ENCODE measurements at places on chromosomes 1 and 21.

- DNase-seq: no peak
These were observed 7.0 kb upstream of the TRIM45 start for GRCh38 chr1:117128323-117129079.

DNA sequence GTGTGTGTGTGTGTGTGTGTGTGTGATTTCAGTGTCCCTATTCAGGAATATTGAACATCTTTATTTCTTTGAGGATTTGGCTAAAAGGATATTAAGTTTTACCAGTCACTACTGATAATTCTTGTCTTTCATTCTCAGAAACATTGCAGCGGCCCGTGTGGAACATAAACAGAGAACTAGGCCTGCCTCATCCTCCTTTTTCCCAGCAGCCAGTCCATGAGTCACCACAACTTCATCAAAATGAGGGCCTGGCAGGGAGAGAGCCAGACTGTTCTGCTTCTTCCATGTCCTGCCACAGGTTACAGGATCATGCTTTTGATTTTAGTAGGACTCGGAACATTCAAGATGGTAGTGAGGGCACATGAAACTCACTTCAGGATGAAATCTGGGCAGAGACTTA lies 50.7 kb downstream of the LRIG2 start:
- no peak for DNase-seq

DNA sequence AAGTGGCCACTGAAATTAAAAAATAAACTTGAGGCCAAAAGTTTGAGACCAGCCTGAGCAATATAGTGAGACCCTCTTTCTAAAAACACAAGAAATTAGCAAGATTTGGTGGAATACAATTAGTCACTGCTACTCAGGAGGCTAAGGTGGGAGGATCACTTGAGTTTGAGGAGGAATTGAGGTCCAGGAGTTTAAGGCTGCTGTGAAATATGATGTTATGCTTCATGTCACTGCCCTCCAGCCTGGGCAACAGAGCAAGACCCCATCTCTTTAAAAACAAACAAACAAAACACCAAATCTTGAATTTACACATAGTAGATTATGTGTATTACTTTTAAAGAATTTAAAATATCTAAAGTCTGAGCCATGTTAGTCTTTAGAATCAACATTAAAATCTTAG lies 6.3 kb upstream of the FNBP1L start:
- no peak for DNase-seq

GRCh38 chr1:21325231-21325718 lies 35.0 kb upstream of the ECE1 start:
- DNase-seq: no peak

DNA sequence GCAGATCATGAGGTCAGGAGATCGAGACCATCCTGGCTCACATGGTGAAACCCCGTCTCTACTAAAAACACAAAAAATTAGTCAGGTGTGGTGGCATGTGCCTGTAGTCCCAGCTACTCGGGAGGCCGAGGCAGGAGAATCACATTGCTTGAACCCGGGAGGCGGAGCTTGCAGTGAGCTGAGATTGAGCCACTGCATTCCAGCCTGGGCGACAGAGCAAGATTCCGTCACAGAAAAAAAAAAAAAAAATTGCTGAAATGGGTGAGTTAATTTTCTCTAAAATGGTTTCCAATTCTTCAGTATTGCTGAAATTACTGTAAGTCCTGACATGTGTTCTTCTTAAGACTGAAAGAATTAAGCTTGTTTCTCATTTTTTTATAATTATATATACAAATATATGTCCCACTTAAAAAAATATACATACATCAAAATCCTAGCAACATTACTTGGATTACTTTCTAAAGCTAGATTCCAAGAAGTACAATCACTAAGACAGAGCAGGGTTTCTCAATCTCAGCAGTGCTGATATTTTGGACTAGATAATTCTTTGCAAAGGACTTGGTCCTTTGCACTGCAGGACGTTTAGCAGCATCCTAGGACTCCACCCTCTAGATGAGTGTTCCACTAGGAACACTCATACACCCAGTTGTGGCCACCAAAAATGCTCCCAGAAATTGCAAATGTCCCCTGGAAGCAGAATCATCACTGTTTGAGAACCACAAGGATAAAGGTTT lies 24.8 kb downstream of the ZNHIT6 start:
- DNase-seq: no peak

GRCh38 chr1:59025898-59026426 lies 242.1 kb upstream of the JUN start:
- DNase-seq: no peak

DNA sequence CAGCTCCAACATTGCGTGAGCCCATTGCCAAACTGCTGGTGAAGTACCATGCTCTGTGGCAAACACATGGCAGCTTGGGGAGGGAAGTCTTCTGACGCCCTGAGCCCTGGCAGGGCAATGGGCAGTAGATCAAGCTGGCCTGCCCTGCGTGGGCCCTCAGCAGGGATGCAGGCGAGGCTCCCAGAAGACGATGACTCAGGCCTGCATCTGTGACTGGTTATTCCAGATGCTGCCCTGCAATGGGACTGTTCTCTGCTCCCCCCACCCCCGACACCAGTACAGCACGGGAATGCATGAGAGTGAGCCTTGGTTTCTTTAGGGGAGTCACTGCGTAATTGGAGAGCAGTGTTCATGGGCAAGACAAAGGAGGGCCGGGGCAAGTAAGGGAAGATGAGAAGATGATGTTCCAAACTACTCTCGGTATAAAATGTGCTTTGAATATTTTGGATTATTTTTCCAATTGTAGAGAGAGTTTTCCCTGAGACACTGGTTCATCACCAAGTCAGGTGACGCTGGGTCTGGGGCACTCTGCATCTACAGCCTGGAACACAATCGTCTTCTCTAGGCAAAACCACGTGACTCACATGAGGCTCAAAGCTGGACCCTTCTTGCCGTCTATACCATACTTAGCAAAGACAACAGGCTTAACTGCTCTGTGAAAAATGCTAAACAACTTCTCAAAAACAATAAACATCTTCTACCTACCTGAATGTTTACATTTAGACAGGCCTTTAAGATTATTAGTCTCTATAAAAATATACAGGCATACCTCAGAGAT lies 9.0 kb upstream of the C1orf198 start:
- no peak for DNase-seq

DNA sequence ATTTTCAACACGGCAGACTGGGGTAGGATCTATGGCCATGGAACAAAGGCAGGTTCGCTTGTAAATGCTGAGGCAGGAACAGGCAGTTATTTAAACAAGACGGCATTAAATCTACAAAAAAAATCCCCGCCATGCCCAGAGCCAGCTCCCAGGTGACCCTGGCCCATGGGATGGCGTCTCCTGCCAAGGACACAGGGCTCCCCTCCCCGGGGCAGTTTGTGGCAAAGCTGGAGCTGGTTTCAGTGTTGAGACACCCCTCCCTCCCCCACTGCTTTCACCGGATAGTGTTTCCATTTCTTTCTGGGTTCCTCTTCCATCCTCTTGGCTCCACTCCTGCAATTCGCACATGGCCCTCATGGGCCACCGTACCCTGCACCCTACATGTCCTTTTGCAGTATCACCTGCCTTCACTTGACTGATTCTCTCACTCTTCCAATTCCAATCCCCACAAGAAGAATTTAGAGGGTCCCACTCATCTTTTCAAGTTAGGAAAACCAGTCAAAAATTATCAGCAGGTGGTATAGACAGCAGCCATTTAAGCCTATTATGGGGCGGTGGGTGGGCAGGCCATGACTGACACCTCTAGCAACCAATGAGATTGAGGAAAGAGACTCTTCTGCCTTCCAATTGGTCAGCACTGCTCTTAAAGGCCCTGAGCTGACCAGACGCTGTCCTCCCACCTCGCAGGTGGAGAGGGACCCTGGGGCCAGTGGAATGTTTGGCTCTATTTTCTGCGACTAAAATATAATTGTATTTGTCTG lies 52.0 kb downstream of the OLIG1 start:
- no peak for DNase-seq

DNA sequence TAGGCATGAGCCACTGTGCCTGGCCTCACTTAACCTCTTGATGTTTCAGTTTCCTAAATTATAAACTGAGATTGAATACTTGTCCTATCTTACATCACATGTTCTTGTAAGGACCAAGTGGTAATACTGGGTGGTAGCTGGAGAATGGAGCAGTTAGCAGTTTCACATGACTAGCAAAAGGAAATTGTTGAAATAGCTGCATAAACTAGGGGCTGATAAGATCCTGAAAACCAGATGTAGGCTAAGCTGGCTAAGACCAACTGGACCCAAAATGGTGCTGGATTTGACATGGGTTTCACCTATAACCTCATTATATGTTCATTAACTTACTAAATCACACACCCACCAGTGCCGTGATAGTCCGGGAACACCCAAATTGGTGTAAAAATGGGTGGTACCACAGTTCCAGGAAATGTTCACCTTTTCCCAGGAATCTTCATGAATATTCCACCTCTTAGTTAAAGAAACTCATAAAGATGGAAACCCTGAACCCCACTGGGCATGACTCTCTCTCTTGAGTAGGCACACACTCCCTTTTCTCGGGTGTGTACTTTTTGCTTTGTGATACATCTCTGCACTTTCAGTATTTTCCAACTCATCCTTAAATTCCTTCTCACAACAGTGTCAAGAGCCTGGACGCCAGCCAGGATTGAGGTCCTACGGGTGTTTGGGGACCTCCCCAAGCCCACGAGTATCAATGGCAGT lies at the start of gene PAPPA2:
Gene PAPPA2 (plus strand): TSS at position 502 of the 705 bp plus-strand sequence. CDS start 93,148 bp downstream, outside the sequence.
- DNase-seq: no peak

- no peak for DNase-seq
These were observed 189.4 kb upstream of the FGGY start for GRCh38 chr1:59107516-59107915.

DNA sequence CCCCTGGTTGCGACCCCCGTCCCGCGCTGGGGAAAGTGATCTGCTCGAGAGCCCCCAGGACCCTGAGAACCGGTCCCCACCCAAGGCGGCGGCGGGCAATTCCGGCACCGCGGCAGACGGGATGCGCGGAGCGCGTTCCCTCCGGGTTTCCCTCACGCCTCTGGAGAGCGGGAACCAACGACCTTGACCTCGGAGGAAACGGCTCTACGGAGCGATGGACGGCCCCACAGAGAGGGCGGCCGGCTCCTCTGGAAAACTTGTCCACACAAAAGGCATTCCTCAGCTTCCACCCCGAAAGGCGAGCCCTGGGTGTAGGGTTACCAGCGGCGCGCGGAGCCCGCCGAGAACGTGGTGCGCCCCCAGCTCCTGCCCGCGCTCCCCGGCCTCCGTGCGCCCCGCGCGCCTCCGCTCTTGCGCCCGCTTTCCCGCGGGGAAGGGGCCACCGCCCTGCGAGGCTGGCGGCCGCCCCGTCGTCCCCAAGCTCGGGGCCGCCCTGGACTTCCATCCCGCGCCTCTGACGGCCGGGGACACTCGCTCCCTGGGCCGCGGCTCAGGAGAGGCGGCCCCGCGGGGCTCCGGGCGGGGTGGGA lies 391 bp upstream of the KIAA1614 start:
- DNase-seq: no peak

GRCh38 chr1:180249725-180250498 lies 19.8 kb downstream of the LHX4 start:
- no peak for DNase-seq

DNA sequence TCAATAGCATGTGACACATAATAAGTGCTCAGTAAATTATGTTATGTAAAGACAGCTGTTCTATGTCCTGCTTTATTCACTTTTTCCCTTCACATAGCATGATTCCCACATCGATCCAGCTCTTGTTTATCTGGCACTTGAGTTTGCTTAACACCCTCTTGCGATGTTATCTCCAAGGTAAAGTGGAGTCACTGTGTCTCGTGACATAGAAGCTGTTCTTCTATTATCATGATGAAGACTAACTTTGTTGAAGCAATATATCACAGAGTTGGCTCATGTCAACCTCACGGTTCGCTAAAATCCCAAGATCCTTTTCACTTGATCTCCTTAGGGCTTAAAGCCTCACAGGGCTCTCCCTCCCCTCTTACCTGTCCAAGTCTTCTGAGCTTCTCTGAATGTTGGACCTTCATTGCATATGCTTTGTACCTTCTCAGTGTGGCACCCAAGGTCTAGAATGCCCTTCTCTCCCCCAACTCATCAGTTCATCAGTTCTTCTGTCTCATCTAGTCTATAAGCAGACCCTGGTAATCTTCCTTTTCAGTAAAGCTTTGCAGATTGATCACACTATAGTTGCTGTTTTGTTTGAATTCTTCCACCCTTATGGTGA lies 38.0 kb downstream of the PLXNA2 start:
- DNase-seq: no peak

GRCh38 chr1:205382561-205382960 lies 25.8 kb upstream of the KLHDC8A start:
- no peak for DNase-seq

DNA sequence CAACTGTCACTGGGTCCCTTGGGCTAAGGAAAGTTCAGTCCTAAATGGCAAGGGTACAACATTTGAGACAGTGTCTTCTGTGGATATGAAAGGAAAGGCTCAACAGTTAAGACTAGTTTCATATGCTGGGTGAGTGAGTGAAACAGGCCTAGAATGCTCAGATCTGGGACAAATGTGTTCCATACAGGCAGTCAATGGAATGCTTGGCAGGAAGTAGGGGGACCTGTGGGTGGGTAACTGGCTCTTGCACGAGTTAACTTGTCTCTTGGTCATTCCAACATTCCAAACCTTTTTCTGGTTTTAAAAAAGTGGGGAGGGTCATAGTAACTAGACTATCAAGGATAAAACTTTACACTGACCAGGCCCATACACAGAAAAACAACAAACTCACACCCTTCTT lies 17.8 kb upstream of the ADAM30 start:
- DNase-seq: no peak

DNA sequence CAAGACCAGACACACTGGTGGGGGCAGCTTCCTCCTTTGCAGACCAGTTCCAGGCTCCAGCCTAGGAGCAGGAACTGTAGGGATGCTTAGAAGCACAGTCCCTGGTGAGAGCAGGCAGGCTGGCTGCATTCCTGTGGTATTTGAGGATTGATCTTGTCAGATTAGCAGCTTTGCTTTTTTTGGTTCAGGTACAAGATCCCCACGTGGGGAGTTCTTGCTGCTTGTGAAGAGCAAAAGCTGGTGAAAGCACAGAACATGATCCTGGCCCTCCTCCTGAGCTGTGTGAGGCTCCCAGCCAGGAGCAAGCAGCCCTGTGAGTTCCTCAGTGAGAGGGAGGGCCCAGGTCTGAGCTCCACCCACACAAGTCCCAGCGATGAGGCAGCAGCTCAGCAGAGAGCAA lies 75.3 kb upstream of the ARTN start:
- DNase-seq: no peak
